HCT116 (cell line): ENCODE measurements at places on chromosomes 4 and X.

DNA sequence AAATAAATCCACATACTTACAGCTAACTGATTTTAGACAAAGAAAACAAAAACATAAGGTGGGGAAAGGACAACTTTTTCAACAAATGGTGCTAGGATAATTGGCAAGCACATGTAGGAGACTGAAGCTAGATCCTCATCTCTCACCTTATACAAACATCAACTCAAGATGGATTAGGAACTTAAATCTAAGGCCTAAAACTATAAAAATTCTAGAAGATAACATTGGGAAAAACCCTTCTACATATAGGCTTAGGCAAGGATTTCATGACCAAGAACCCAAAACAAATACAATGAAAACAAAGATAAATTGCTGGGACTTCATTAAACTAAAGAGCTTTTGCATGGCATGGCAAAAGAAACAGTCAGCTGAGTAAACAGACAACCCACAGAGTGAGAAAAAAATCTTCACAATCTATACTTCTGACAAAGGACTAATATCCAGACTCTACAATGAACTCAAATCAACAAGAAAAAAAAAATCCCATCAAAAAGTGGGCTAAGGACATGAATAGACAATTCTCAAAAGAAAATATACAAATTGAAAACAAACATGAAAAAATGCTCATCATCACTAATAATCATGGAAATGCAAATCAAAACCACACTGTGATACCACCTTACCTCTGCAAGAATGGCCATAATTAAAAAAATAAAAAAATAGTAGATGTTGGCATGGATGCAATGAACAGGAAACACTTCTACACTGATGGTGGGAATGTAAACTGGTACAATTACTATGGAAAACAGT, 14.1 kb upstream of the AFP start:
- H3K4me1 ChIP-seq = no peaks in the 10 kb centered on the region
- H3K27ac ChIP-seq = no peak overlapping the region
- H3K4me3 ChIP-seq = no peak overlapping the region
- no peak for DNase-seq
- H3K36me3 ChIP-seq = no peaks in the 10 kb centered on the region
- H3K27me3 ChIP-seq = no peaks in the 10 kb centered on the region

GRCh38 chr4:53614591-53614990, 23.3 kb upstream of the LNX1 start:
- no peaks in the 10 kb centered on the region for H3K36me3 ChIP-seq
- no peak overlapping the region for H3K4me3 ChIP-seq
- H3K27me3 ChIP-seq = 0 out of 2 replicates have a peak, but pooled peaks cover 7% of the 10 kb centered on the region
- H3K27ac ChIP-seq = no peak overlapping the region

GRCh38 chr4:101667348-101667747, 123.2 kb upstream of the BANK1 start:
- no peak for DNase-seq
- no peaks in the 10 kb centered on the region for H3K4me1 ChIP-seq
- no peaks in the 10 kb centered on the region for H3K36me3 ChIP-seq
- no peak overlapping the region for H3K4me3 ChIP-seq
- H3K27me3 ChIP-seq = no peaks in the 10 kb centered on the region

- peak overlapping the region; percentile 50 for H3K4me3 ChIP-seq
- H3K36me3 ChIP-seq = no peaks in the 10 kb centered on the region
- no peaks in the 10 kb centered on the region for H3K27me3 ChIP-seq
- H3K4me1 ChIP-seq = no peaks in the 10 kb centered on the region
These were observed 715 bp downstream of the ZMAT1 start for GRCh38 chrX:101931136-101931487.

GRCh38 chr4:15513545-15513944, 43.9 kb downstream of the CC2D2A start:
- H3K27me3 ChIP-seq = no peaks in the 10 kb centered on the region
- H3K27ac ChIP-seq = no peak overlapping the region
- H3K36me3 ChIP-seq = no peaks in the 10 kb centered on the region
- DNase-seq = no peak
- H3K4me3 ChIP-seq = no peak overlapping the region

DNA sequence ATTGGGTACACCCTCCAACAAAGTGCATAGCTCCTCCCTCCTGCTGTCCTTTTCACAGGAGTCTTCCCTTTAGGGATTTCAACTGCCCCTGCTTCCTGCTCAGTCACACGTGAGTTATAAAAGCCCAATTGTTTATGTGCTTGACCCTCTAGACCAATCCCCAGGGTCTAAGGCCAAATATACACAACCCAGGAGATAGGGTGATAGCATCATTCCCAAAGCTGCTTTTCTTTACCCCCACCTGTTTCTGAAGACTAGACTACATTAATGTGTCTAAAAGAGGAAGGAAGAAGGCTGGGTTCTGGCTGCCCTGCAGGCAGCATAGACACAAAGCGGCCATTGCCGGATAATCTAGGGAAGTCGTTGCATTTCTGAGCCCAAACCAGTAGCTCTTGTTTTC, 526.7 kb upstream of the FRG1 start:
- H3K4me3 ChIP-seq = no peak overlapping the region
- H3K27ac ChIP-seq = no peak overlapping the region
- H3K4me1 ChIP-seq = no peaks in the 10 kb centered on the region
- no peaks in the 10 kb centered on the region for H3K27me3 ChIP-seq
- no peak for DNase-seq
- H3K36me3 ChIP-seq = no peaks in the 10 kb centered on the region

- DNase-seq = no peak
- H3K4me3 ChIP-seq = no peak overlapping the region
- H3K27me3 ChIP-seq = no peaks in the 10 kb centered on the region
- no peaks in the 10 kb centered on the region for H3K36me3 ChIP-seq
- no peak overlapping the region for H3K27ac ChIP-seq
These were observed 61.3 kb upstream of the MXRA5 start for GRCh38 chrX:3407781-3408180.

GRCh38 chrX:153496590-153496959, 1.8 kb downstream of the BGN start:
- H3K36me3 ChIP-seq = no peaks in the 10 kb centered on the region
- no peak overlapping the region for H3K4me3 ChIP-seq
- no peak for DNase-seq
- H3K27me3 ChIP-seq = no peaks in the 10 kb centered on the region
- H3K27ac ChIP-seq = no peak overlapping the region
- H3K4me1 ChIP-seq = no peaks in the 10 kb centered on the region

DNA sequence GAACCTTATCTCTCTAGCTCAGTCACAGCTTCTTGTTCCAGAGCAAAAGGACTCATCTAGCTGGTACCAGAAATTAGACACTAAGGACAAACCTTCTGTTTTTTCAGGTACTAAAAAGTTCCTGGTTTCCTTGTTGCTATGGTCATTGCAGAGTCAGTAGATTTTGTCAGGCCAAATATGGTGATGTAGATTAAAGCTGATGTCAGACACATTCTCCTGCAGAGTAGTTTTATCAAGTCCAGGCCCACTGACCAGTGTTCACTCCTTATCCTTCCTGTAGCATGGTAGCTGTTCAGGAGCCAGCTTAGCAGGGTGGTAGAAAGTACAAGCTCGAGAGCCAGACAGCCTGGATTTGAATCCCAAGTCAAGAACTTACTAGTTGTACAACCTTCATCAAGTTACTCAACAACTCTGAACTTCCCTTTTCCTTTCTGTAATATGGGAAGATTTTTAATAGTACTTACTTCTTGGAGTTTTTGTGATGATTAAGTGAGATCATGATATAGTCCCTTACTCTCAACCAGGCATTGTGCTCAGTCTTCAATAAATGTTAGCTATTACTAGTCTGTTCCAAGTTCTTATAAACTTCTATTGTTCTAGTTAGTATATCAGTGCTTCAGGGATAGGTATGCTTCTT, 17.9 kb downstream of the OCRL start:
- no peaks in the 10 kb centered on the region for H3K27me3 ChIP-seq
- peaks cover 8% of the 10 kb centered on the region for H3K36me3 ChIP-seq
- no peak overlapping the region for H3K4me3 ChIP-seq

GRCh38 chrX:101057093-101057714, 5.3 kb upstream of the TRMT2B start:
- H3K4me1 ChIP-seq = no peaks in the 10 kb centered on the region
- no peaks in the 10 kb centered on the region for H3K27me3 ChIP-seq
- H3K4me3 ChIP-seq = no peak overlapping the region
- no peak for DNase-seq
- no peaks in the 10 kb centered on the region for H3K36me3 ChIP-seq

- no peak overlapping the region for H3K4me3 ChIP-seq
- H3K27me3 ChIP-seq = no peaks in the 10 kb centered on the region
- no peak for DNase-seq
- no peaks in the 10 kb centered on the region for H3K36me3 ChIP-seq
These were observed 35.7 kb downstream of the STBD1 start for GRCh38 chr4:76342191-76342590.

DNA sequence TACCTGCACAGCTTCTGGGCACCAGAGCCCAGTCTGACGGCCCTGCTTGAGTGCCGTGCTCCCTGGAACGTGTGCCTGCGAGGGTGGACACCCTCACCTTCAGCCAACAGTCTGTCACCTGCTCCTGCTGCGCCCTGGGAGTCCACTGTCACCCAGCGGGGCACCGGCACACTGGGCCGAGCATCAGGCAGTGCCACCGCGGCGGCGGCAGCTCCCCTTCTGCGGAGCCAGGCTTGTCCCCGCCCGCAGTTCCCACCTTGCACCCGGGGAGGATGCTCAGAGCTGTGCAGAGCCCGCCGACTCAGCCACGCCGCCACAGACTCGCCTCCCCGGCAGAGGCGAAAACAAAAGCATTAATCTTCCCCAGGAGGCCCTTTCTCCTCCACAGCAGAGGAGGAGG, 86.8 kb downstream of the ABLIM2 start:
- no peak overlapping the region for H3K27ac ChIP-seq
- no peak for DNase-seq
- H3K4me3 ChIP-seq = no peak overlapping the region
- no peaks in the 10 kb centered on the region for H3K27me3 ChIP-seq
- no peaks in the 10 kb centered on the region for H3K36me3 ChIP-seq

DNA sequence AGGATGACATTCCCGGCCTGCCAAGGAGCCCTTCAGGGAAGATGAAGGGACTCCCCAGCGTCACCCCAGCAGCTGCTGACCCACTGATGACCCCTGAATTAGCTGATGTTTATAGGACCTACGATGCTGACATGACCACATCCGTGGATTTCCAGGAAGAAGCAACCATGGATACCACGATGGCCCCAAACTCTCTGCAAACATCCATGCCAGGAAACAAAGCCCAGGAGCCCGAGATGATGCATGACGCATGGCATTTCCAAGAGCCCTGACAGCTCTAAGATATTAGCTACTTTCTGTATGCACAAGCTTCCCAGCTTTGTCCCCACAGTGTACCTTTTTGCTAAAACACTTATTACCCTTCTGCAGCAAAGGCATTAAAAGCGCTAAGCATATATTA, 14.4 kb downstream of the AMBN start:
- H3K4me1 ChIP-seq = no peaks in the 10 kb centered on the region
- DNase-seq = no peak
- no peaks in the 10 kb centered on the region for H3K27me3 ChIP-seq
- H3K36me3 ChIP-seq = no peaks in the 10 kb centered on the region
